ENCODE measurements at places on chromosomes 7 and 10.

GRCh38 chr7:27955596-27955995, 215.6 kb downstream of the TAX1BP1 start:
- H3K27ac ChIP-seq: no peak overlapping the region
- no peak overlapping the region for H3K4me3 ChIP-seq
- no peak for DNase-seq
- no peaks in the 10 kb centered on the region for H3K4me1 ChIP-seq
- H3K36me3 ChIP-seq: no peaks in the 10 kb centered on the region

DNA sequence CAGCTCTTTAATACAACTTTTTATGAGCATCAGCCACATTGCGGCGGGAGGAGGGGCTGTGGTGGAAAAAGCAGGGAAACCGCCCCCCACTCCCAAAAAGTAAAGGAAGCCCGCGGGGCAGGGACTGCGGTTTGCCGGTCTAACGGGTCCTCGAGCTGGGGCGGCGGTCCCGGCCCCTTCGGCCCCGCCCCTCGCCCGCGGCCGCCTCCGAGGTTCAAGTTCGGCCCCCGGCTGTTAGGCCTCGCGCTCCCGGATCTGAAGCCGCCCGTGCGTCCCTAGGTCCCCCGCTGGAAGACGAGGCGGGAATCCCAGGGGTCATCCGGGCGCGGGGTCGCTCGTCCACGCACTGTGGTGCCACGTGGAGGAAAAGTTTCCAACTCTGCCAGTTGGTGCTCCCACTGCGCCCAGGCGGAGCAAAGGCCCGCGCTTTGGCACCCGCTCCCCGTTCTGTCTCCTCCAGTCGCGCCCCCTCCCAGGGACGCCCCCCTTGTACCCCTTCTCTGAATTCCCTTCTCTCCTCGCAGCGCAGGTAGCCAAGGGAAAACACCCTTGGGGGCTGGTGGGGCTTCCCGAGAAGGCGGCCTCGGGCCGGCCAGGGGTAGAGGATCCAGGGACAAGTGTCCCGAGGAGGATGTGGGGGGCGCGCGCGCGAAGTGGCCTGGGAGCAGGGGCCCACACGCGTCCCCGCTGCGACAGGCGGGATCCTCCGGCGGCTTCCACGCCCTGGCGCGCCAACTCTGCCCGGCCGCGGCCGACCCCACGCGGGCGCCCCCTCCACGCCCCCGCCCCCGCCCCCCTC, 798 bp upstream of the AUTS2 start:
- no peaks in the 10 kb centered on the region for H3K27me3 ChIP-seq
- peak overlapping the region; percentile 79 for H3K27ac ChIP-seq
- peak; percentile 64 for DNase-seq
- no peaks in the 10 kb centered on the region for H3K36me3 ChIP-seq
- peaks cover 16% of the 10 kb centered on the region for H3K4me1 ChIP-seq
- H3K4me3 ChIP-seq: peak overlapping the region; percentile 83

GRCh38 chr10:117656385-117657367, 114.1 kb downstream of the EMX2 start:
- DNase-seq: no peak
- H3K27ac ChIP-seq: no peak overlapping the region
- no peaks in the 10 kb centered on the region for H3K36me3 ChIP-seq
- H3K27me3 ChIP-seq: no peaks in the 10 kb centered on the region
- H3K4me3 ChIP-seq: no peak overlapping the region

DNA sequence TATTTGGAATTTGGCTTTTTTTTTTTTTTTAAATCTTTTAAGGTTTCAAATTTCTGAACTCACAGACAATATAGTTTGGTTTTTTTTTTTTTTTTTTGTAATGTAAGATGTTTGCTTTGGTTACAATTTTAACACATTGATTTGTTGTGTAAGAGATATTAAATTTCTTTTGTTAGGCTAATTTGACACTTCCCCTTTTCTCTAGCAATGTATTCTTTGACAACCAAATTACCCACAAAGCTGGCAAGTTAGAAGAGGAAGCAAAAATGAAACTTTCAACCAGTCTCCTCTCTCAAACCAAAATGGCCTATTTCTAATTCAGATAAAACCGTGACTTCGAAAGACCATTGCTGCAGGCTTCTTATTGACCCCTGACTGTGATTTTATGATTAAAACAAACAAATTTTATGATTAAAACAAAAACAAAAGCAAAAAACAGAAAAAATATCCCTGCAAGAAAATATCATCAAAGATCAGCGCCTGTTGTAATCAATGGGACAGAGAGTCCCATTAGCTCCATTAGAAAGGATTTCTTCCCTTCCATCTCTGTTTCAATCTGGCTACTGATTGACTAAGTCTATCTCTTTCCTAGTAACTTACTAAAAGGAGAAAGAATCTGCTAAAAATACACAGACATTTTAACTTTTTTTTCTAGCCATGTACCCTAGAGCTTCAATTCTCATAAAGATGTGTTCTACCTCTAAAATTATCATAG, 489.2 kb downstream of the MDFIC start:
- H3K4me1 ChIP-seq: no peaks in the 10 kb centered on the region
- no peaks in the 10 kb centered on the region for H3K27me3 ChIP-seq
- peak overlapping the region; percentile 38 for H3K27ac ChIP-seq
- no peak for DNase-seq
- no peaks in the 10 kb centered on the region for H3K36me3 ChIP-seq
